ENCODE measurements at places on chromosomes 16 and 17.

DNA sequence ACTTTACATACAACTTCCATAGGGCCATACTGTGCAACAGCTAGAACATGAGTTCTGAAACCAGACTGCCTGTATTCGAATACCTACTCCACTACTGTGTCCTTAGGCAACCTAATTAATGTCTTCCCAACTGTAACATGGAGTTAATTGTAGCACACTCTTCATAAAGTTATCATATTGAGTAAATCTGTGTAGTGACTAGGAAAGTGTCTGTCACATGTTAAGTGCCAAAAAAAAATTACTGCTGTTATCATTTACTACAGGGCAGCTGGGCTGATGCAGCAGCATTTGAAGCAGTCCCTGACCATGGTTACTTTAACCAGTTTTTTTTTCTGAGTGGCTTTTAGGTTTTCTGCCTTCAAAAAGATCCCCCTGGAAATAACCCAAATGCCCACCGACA lies 10.9 kb upstream of the ZNF23 start:
- DNase-seq = no peak

GRCh38 chr17:1797323-1797722 lies 32.4 kb downstream of the SMYD4 start:
- no peak for DNase-seq

GRCh38 chr17:15334266-15334665 lies 7.1 kb downstream of the TEKT3 start:
- DNase-seq = no peak

- DNase-seq = no peak
Observed at GRCh38 chr16:6360641-6361040, 972.0 kb upstream of the RBFOX1 start.

DNA sequence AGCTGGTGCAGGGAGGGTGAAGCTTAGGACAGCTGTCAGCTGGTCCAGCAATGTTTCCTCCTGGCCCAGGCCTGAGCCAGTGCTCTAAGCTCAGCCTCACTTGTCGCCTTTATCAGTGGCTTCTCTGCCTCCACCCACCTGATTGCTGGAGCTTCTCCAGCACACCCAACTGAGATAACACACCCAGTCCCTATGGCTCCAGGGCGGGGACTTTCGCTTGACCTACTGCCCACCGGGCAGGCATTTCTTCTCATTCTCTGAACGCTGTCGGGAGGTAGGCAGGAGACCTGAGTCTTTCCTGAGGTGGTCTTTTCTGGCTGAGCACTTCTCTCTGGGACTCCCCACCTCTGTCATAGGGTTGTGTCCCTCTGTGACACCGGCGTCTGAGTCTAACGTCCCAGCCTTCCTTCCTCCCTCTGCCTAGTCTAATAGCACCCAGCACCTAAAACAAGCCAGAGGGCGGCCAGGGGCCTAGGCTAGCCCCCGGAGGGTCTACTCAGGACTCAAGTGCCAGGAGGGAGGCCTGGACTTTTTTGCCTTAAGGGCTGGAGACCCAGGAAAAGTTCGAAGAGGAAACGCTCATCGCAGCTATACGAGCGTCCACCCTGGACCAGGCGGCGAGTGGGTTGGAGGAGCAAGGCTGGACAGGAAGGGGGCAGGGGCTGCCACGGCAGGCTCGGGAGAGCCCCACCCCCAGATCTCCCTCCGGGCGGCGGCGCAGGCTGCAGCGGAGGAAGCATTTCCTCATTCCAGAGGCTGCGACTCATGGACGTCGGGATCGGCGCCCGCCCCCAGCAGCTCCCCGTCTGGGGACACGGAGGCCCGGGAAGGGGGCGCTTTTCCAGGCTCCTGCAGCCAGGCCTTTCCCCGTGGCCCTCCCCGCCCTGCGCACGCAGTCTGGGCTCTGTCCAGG lies 756 bp downstream of the TAX1BP3 start:
- peak; percentile 66 for DNase-seq

- no peak for DNase-seq
Observed at GRCh38 chr17:20184977-20185619, 175.9 kb downstream of the SPECC1 start.

- no peak for DNase-seq
Observed at GRCh38 chr16:84652566-84652965, 4.3 kb downstream of the KLHL36 start.

Data from AG09309 (cell line).